Skin of body (tissue), 3 donors: ENCODE measurements at places on chromosomes 3 and 15.

DNA sequence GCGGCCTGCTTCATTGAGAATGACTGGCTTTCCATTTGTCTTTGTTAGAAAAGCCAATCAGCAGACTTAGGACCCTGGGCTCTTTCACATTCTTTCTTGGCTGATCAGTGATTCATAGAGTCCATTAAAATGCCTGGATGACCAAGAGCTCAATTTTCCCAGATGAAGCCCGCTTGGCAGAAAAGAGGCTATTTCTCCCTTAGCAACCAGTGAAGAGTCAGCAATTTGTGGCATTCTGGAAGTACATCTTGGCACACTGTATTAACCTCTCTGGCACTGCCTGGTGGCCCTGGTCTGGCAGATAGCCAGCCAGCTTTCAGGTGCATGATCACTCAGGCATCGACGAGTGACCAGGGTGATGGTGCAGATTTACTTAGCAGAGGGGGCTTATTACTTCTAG, 145.7 kb upstream of the PLAAT1 start:
- DNase-seq, result no peak

DNA sequence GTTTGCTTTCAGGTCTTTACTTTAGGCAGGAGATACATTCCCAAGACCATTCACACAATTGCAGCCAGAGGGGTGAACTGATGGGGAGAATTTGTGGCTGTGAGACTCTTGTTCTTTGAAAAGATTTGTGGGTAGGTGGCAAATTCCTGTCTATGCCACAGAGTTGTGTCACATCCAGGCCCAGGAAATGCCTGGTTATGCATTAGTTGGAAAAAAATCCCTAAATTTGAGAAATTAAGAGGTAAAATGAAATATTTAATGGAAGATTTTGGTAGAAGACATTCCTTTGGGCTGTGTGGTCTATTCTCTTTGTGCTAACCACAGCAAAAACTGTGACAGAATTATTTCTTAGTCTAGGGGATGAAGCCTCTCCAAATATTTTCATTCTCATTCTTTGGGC, 28.8 kb downstream of the SAMMSON start:
- no peak for DNase-seq

DNA sequence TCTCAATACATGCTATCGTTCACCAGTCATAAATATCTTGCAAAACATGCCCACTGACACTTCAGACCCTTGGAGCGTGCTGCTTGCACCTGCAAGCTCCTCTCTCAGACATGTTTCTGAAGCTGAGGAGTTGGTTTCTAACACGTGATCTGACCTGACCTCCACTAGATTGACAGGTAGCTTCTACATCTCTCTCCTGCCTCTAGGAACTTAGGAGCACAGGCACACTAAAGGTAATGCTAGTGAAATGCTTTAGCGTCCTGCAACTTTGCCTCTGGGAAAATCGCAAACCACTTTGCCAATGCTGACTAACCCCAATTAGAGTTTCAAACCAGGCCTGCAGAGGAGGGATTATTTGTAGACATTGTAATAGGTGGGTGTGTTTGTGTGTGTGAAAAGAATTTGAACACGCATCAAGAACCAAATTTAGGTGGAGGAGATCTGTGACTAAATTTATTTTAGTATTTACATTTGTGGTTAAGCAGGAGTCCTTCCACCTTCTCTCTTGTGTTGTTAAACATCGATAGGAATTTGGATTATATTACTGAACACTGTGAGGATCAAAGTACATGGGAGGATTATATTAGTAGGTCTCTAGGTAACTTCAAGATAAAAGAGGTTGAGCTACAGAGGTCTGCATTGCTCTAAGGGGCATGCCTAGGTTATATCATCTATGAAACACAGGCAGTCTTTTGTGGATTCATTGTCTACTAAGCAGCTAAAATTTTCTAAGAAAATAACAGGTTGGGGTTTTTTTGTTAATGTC, 86.7 kb upstream of the ZBED2 start:
- DNase-seq, result no peak

- DNase-seq, result peak; percentile 42
Observed at GRCh38 chr3:23928524-23928923, 11.6 kb downstream of the RPL15 start.
